ENCODE measurements at places on chromosomes 16 and 17. TPM values are rescaled to one million over a fixed set of nuclear protein-coding genes. Genes with fewer than 3 reads are reported as not detected.

KCNJ16 gene
- polyA plus RNA-seq = not detected

LGALS9B gene
- polyA plus RNA-seq = not detected

PDP2 gene
- 2.6 TPM for polyA plus RNA-seq

GP2 gene
- polyA plus RNA-seq = not detected

TPPP3 gene
- polyA plus RNA-seq = not detected

NT5C gene
- 31.1 TPM for polyA plus RNA-seq

SOX9 gene
- polyA plus RNA-seq = not detected

ARHGAP23 gene
- not detected for polyA plus RNA-seq

METTL2A gene
- polyA plus RNA-seq = 18.1 TPM

DHX40 gene
- polyA plus RNA-seq = 27.7 TPM

METRN gene
- polyA plus RNA-seq = 3.7 TPM

MFAP4 gene
- not detected for polyA plus RNA-seq

HGS gene
- 40.3 TPM for polyA plus RNA-seq

SLC13A5 gene
- polyA plus RNA-seq = not detected

PLK1 gene
- 0.16 TPM for polyA plus RNA-seq

CACNA1H gene
- polyA plus RNA-seq = 3.8 TPM

PRSS27 gene
- 0.39 TPM for polyA plus RNA-seq

KRT40 gene
- polyA plus RNA-seq = not detected

HLF gene
- polyA plus RNA-seq = 0.18 TPM

ZNF778 gene
- 6.8 TPM for polyA plus RNA-seq

SLC52A1 gene
- 0.14 TPM for polyA plus RNA-seq

ABCA10 gene
- polyA plus RNA-seq = not detected

WNT9B gene
- polyA plus RNA-seq = not detected

SHCBP1 gene
- 0.07 TPM for polyA plus RNA-seq

HS3ST3B1 gene
- 12.2 TPM for polyA plus RNA-seq

CCL23 gene
- not detected for polyA plus RNA-seq

CMTM1 gene
- polyA plus RNA-seq = 0.36 TPM

CCL1 gene
- polyA plus RNA-seq = not detected

RHBDL3 gene
- not detected for polyA plus RNA-seq

CD300LF gene
- polyA plus RNA-seq = not detected

NCOR1 gene
- 75.8 TPM for polyA plus RNA-seq

CCDC102A gene
- polyA plus RNA-seq = 9.4 TPM

GPR142 gene
- polyA plus RNA-seq = not detected

KRTAP1-5 gene
- polyA plus RNA-seq = not detected

SECTM1 gene
- 3.2 TPM for polyA plus RNA-seq

HAS3 gene
- not detected for polyA plus RNA-seq

GPR139 gene
- not detected for polyA plus RNA-seq

SSTR5 gene
- not detected for polyA plus RNA-seq

ZG16 gene
- not detected for polyA plus RNA-seq

CD300LG gene
- not detected for polyA plus RNA-seq

GALR2 gene
- not detected for polyA plus RNA-seq

NOG gene
- 65.1 TPM for polyA plus RNA-seq

TEKT5 gene
- not detected for polyA plus RNA-seq

MT1E gene
- polyA plus RNA-seq = 5.2 TPM

FN3K gene
- polyA plus RNA-seq = 0.97 TPM

FBXW10 gene
- not detected for polyA plus RNA-seq

GDPD3 gene
- polyA plus RNA-seq = not detected

FBXL16 gene
- polyA plus RNA-seq = 21.1 TPM

CAMTA2 gene
- 20.5 TPM for polyA plus RNA-seq

SLC35G6 gene
- polyA plus RNA-seq = not detected

VMO1 gene
- not detected for polyA plus RNA-seq

NEK8 gene
- polyA plus RNA-seq = 3.3 TPM

PPY gene
- not detected for polyA plus RNA-seq

SEPHS2 gene
- polyA plus RNA-seq = 61.2 TPM

P2RX1 gene
- not detected for polyA plus RNA-seq

GINS2 gene
- polyA plus RNA-seq = 2.1 TPM

EME1 gene
- polyA plus RNA-seq = not detected

ATP2C2 gene
- polyA plus RNA-seq = not detected

MIEN1 gene
- 73.5 TPM for polyA plus RNA-seq

Data from naive thymus-derived CD4-positive, alpha-beta T cell (primary cell).